GM23248 (cell line): ENCODE measurements at places on chromosomes 5 and 9.

- no peak for DNase-seq
Observed at GRCh38 chr5:175706499-175706898, 48.6 kb downstream of the HRH2 start.

DNA sequence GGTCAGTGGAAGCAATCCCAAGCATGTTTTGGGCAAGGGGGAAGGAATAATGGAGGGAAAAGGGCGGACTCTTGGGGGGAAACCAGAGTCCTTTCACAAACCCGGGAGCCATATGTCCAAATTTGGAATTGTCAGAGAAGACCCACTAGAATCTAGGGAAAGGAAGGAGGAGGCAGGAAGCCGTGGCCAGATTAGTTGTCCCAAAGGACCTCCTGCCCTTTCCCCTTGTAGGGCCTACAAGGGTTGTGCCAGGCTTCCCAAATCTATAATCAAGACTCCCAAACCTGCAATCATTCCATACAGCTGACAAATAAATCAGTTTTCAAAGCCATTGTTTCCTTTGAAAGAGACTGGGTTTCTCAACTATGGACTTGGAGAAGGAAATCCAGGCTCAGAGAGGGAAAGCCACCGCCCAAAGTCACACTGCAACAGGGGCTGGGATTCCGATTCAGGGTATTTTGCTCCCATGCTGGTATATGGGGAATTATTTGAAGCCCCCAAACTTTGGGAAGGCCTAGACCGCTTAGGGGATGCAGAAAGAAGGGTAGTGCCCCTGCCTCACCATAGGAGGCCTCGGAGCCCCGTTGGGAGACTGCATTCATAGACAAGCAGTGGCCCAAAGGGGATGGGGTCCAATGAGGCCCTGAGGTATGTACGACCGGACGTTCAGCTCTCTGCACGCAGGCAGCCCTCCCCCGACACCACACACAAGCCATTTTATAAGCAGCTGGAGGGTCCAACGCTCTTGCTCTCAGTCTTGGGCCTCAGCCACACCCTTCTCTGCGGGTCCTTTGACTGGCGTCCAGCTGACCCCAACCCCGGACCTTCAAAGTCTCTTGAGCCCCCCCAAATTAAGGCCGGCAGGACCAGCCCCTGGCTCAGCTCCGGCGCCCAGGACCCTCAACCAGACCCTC lies 815 bp downstream of the ANXA6 start:
- DNase-seq = peak; percentile 61

DNA sequence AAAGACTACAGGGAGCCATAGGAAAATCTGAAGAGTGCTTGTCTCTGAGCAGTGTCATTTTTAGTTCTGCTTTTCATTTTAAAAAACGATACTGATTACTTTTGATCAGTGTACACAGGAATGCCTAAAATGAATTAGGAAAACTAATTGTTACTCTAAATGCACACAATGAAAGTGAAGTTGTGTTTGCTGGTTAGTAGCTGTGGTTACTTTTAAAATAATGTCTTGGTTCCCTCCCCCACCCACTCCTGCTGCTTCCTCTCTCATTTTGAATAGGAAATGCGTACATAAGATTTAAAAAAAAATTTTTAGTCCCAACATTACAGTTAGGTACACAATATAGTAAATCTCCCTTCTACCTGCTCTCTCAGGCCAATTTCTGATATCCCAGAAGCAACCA lies 47.5 kb upstream of the PLPP1 start:
- DNase-seq = no peak

GRCh38 chr5:100852988-100853449 lies 50.1 kb downstream of the ST8SIA4 start:
- no peak for DNase-seq

- no peak for DNase-seq
Observed at GRCh38 chr5:151648988-151649387, 37.7 kb downstream of the SPARC start.

DNA sequence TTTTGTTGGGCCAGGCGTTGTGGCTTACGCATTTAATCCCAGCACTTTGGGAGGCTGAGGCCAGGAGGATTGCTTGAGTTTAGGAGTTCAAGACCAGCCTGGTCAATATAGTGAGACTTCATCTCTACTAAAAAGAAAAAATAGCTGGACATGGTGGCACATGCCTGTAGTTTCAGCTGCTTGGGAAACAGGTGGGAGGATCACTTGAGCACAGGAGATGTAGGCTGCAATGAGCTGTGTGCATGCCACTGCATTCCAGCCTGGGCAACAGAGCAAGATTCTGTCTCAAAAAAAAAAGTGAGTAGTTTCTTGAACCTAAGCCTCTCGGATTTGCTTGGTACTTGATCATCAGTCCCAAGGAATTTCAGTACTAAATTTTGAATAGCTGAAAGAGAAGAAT lies 26.9 kb downstream of the G3BP1 start:
- DNase-seq = no peak

- peak; percentile 20 for DNase-seq
Observed at GRCh38 chr5:114789773-114790402, 379.8 kb downstream of the TRIM36 start.

DNA sequence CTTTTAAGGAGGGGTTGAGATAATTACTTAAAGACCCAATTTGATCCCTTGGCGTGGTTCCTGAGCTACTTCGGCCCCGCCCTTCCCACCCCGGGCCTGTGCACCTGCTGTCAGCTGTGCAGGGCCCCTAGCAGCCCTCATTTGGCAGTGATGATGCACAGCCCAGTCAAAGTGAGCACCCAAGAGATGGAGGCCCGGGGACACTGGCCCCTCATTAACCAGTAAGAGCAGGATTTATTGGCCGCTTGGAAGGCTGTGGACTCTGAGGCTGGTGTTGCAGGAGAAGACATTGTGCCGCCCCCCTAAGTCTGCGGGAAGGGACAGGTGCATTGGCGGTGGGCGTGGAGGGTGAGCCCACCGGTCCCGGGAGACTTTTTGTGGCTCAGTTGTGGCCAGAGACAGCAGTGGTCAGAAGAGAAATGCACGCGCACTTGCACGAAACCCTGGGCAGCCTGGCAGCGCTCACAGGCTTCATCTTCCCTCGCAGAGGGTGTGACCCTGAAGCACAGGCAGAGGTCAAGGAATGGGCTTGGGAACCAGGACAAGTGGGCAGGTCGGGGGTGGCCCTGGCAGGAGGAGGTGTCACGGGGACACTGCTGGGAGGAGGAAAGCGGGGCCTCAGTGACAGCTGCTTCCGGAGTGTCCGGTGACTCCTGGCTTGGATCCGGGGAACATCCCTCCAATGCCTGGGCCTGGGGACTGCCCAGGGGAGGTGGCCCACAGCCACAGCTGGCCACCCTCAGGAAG lies 74.0 kb upstream of the RXRA start:
- DNase-seq = no peak

DNA sequence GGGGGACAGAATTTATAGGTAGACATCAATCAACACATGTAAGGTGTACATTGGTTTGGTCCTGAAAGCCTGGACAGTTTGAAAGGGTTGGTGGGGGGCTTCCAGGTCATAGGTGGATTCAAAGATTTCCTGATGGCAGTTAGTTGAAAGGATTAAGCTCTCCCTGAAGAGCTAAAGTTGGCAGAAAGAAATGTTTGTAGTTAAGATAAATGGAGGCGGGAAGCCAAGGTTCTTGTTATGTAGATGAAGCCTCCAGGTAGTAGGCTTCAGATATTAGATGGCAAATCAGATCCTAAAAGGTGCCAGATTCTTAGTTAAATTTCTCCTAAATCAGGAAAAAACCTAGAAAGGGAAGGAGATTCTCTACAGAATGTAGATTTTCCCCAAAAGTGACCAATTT lies 9.0 kb upstream of the LRRTM2 start:
- no peak for DNase-seq

DNA sequence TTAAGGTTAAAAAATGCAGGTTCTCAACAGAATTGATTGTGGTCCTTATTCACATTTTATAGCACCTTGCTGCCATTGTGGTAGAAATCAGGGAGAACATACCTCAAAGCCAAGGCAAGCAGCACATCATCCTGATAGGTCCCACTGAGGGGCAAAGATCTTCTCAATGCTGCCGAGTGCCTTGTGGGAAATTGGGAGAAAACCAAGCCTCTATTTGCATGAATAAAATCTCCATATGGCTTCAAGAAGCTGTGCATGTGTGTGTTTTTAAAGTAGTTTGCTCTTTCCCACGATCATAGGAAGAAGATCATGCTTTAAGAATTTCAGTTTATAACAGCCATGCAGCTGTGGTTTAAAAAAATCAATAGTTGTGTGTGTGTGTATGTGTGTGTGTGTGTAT lies 216.9 kb upstream of the FBXL7 start:
- DNase-seq = no peak

- DNase-seq = peak; percentile 32
Observed at GRCh38 chr5:178388386-178389025, 155.9 kb upstream of the PHYKPL start.

- DNase-seq = no peak
Observed at GRCh38 chr9:136291306-136292025, 12.4 kb downstream of the CCDC187 start.

GRCh38 chr5:176918613-176919012 lies 19.5 kb upstream of the HK3 start:
- no peak for DNase-seq

DNA sequence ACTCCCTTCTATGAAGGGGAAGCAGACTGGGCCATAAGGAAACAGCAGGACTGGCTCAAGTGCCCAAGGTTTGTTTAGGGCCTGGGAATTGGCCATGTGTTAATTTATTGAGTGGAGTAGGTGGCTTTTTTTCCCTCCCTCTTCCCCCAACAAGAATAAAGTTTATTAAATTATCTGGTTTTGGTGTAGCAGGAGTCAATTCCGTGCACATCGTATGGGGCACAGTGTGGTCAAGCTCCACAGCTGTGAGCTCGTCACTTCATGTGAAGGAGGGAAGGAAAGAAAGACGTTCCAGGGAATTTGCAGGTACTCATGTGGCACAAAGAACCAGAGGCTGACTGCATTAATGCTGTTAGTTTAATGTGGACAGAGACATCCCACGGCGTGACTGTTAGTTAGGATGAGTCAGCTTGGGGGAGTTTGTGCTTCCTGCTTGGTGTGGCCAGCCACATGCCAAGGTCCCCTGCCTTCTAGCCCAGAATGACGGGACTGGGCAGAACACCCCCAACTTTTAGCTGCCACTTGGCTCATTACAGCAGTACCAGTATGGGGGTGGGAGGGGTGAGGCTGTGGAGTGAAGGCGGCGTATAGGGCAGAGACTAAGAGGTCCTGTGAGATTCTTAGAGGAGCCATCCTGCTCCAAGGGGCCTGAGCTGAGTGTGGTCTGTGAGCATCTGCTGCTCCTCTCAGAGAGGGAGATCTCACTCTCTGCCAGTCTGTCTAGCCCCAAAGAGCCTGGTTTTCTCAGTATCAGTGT lies 33.2 kb downstream of the CSF1R start:
- peak; percentile 93 for DNase-seq

GRCh38 chr9:122900791-122901190 lies 4.4 kb downstream of the RC3H2 start:
- DNase-seq = peak; percentile 58

GRCh38 chr9:76905791-76906646 lies at the start of gene PRUNE2:
Gene PRUNE2 (minus strand): TSS chr9:76906114. CDS start chr9:76905963, 151 bp downstream.
- DNase-seq = peak; percentile 83

- DNase-seq = peak; percentile 56
Observed at GRCh38 chr9:121949364-121949763, 143.7 kb downstream of the TTLL11 start.

DNA sequence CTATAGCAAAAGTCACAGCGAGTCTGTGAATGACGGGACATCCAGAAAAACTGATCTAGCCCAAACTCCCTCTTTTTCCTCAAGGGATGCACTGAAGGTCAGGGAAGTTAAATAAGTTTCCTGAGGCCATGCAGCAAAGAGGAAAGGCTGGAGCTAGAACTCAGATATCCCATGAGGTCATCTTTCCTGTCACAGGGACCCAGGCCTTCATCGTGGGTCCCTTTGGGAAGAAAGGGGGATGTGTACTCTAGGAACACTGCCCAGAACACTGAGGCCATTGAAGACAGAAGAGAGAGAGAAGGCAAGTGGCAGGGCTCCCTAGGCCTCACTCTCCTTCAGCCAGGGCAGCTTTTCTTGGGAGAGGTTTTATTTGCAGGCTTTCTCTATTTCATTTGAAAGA lies 182.0 kb downstream of the EBF1 start:
- DNase-seq = no peak

DNA sequence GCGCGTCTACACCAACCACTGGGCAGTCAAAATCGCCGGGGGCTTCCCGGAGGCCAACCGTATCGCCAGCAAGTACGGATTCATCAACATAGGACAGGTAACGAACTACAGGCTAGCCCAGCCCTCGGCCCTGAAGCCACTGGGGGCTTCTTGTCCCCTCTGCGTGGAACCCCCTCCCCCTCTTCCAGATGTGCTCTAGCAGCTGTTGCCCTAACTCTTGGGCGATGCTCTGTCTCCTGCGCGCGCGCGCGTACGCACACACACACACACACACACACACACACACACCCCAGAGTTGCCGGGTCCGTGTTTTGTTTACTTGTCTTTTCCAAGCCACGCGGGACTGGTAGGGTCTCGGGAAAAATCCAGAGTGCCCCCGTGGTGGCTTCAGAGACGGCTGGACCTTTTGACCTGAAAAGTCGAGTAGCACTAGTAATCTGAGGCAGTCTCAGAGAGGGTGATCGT lies 836 bp downstream of the PCSK5 start:
- DNase-seq = peak; percentile 46

DNA sequence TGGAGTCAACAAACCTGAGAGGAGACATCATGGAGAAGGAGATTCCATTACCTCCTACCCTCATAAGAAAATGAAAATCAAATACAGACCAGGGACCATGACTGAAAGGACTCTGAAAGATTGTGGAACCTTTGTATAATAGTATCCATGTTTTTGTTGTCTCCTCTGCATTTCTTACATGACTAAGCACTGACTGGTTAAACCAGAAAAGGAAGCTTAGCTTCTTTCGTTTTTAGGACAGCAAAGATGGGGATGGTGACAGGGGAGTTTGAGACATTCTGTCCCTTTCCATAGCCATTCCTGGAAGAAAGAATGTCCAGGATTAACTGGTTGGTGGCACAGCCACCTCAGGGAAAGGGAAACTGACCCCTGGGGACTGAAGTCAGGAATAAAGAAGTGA lies 22.2 kb downstream of the ITGA1 start:
- DNase-seq = peak; percentile 76

- DNase-seq = no peak
Observed at GRCh38 chr5:55205001-55205400, 22.1 kb downstream of the MCIDAS start.

GRCh38 chr9:100441911-100442361 lies 15.0 kb downstream of the MSANTD3 start:
- DNase-seq = no peak
